ENCODE measurements at places on chromosomes 3 and 15. TPM values are rescaled to one million over a fixed set of nuclear protein-coding genes. Genes with fewer than 3 reads are reported as not detected.
A peak's percentile ranks its signal among the peaks of the same experiment; 100 is the strongest.

DNA sequence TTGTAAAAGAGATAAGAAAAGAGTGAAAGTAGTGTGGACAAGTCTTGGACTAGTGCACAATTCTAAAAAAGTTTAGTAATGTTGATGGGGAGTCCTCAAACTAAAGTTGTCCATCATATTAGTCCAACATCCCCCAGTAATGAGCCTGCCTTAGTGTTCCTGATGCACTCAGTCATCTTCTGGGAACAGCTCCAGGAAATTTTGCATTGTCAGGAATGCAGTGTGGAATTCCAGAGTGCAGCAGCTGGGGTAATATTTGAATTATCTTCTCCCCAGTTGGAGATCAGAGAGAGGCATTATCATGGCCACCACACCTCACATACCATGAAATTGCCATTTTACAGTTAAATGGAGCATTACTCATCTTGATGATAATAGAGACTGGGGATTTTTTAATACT, 528.8 kb upstream of the NAALADL2 start:
- DNase-seq, result no peak

GRCh38 chr3:124044956-124045355, 53.0 kb upstream of the ROPN1 start:
- no peak for DNase-seq

GRCh38 chr3:56989169-56989976, 71.1 kb upstream of the SPATA12 start:
- no peak for DNase-seq

- no peak for DNase-seq
Observed at GRCh38 chr3:139248593-139249255, 95.1 kb upstream of the MRPS22 start.

DNA sequence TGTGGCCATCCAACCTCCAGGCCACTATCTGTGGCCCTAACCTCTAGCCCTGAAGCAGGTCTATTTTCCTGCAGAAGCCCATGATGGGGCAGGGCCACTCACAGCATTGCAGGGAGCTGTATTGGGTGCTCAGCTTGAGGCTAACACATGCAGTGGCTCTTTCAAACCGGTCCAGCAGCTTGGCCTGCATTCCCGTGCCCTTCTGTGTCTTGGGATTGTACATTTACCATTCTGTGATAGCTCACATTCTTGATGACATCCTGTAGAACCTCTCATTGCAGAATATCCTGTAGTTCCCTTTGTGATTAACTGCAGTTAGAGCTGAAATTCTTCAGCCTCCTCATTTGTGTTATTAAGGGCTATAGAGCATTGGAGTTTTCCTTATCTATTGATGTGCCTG, 60.8 kb upstream of the ANKRD34C start:
- DNase-seq, result no peak

GRCh38 chr3:15495461-15496340, 25.8 kb downstream of the COLQ start:
- no peak for DNase-seq

DNA sequence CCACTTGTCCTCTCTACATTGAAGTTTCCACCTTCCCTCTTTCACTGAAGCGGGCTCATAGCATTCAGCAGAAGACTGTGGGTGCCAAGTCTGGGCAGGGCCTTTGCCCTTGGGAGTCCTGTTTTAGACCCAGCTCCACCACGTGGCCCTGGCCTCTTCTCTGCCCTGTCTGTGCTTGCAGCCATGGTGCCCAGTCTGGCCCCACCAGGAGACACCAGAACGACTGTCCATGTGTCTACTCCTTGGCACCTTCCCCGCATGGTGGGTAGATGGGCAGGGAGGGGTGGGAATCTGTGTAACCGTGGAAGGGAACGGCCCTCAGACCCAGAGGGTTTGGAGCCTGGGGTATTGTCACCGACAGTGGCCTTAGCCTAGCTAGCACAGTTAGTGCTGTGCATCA, 17.9 kb upstream of the EMC3 start:
- DNase-seq, result no peak

- DNase-seq, result no peak
Observed at GRCh38 chr3:11459186-11459824, 184.4 kb downstream of the VGLL4 start.

DNA sequence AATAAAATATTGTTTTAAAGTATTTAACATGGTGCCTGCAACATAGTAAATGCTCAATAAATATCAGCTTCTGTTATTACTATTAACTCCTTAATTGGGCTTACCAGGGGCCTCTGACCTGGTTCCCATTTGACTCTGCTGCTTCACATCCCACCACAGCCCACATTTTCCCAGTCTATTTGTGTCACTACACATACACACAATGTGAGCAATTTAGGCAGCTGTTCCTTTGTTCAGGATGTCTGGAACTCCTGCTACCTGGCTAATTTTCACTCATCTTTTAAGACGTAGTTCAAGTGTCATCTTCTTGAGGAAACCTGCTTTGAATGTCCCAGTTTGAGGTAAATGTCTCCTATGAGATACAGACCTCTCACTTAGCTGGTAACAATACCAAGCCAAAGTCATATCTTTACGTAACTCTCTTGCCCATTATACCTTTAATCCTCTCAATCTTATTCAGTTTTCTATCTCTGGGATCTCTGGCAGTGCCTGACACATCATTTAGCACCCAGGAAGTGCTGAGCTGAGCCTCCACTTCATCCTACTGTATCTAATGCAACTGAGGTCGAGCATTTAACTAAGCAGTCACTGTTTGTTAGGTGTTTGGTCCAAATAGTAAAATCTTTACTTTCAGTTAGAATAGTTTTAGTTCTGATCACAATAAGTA, 4.4 kb downstream of the TGFBR2 start:
- DNase-seq, result no peak

DNA sequence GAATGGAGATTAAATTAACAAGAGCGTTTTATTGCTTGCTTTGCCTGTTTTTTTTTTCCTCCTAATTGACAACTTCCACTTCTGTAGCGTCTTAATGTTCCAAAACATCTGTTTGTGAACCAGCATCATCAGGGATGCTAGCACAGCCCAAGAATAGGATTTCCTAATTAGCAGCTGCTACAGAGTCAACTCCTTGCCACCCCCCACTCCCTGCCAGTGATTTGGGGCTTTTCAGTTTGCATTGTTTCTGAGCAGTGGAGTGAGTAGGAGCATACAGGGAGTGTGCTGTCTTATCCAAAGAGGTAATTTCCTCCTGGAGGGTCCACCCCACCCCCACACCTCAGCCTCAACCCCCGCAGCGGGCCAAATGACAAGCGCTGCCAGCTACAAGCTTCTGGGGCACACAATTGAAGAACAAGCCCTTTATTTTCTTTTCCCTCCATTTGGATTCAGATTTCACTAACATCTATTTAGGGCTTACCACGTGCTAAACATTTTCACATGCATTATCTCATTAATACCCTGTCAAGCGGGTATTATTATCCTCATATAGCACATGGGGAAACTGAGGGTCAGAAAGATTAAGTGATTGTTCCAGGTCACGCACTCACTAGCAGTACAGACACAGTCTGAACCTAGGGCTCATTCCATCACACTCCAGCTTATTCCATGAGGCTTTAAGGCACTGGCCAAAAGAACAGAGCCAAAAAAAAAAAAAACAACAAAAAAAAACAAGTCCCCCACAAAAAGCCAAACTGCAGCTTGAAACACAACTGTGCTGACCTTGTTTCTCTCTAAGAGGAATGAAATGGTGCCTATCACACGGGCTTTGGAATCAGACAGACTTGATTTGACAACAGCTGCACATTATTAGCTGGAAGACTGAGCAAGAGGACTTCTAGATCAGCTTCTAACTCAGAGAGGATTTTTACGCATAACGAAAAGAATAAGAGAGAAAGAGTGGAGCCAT, 16.4 kb downstream of the HEG1 start:
- DNase-seq, result no peak

DNA sequence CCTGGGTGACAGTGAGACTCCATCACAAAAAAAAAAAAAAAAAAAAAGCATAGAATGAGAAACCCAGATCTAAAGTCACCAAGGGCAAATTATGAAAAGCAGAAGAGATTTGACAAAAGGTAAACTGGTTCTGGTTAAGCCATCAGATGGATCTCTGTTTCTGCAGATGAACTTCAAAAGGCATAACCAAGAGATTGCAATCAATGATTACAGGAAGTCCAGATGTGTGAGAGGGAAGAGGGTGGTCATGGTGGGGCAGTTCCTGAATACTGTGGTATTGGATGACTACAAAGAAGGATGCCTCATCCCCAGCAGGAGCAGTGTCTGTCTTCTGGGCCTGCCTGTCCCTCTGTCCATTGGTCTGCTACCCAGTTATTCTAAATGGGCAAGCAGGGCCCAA, 3.8 kb downstream of the P4HTM start:
- no peak for DNase-seq

GRCh38 chr15:44726568-44727484, 9.5 kb upstream of the TRIM69 start:
- peak; percentile 95 for DNase-seq

DNA sequence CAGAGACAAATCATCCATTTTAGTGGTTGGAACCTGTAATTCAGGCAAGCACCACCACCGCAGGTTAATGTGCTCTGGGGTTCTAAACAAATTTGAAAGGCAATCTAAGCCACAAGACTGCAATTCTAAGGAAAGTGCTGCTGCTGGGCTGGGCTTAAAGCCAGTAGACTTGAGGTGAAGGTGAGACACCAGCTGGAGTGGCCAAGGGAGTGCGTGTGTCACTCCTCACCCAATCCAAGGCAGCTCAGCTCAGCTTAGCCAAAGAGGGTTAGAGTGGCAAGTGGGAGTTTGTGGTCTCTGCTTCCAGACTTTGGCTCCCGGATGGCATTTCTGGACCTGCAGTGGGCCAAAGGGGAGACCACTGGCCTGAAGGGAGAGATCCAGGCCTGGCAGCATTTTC, 1655.6 kb downstream of the SI start:
- no peak for DNase-seq

DNA sequence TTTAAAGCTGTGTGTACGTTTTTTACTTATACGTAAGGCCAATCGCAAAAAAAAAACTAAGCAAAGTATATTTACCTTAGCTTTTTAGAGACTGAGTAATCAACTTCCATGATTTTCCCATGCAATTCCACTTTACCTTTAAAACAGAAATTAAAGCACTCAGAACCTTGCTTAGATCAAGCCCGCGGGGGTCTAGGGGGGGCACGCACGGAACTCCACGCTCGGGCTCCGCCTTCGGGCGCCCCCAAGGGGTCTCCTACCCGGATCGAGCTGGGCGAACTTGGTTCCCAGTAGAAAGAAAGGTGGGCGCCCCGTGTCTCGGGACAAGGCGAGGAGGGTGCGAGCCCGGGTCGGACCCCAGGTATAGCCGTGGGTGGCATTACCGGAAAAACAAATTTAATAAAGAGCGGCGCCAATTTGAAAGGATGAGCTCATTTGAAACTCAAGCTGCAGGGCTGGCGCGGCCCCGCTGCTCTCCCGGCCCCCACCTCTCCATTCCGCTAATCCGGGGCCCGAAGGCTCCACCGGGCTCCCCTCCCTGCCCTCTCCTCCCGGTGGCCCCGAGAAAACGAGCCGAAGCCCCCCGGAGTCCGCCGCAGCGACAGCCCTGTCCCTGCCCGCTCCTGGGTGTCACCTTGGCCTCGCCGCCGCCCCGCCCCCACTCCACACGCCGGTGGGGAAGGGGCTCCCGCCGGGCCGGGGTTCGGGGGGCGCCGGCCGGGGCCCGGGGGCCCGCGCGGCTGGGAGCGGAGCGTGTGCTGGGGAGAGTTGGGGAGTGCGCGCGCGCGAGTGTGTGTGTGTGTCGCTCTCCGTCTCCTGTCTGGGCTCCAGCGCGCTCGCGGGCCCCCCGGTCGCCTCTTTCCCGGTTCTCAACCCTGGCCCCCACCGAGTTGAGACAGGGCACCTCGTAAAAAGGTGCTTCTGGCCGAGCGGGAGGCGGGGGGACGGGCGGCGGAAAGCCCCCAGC, 1.5 kb downstream of the IGF2BP2 start:
- DNase-seq, result no peak

DNA sequence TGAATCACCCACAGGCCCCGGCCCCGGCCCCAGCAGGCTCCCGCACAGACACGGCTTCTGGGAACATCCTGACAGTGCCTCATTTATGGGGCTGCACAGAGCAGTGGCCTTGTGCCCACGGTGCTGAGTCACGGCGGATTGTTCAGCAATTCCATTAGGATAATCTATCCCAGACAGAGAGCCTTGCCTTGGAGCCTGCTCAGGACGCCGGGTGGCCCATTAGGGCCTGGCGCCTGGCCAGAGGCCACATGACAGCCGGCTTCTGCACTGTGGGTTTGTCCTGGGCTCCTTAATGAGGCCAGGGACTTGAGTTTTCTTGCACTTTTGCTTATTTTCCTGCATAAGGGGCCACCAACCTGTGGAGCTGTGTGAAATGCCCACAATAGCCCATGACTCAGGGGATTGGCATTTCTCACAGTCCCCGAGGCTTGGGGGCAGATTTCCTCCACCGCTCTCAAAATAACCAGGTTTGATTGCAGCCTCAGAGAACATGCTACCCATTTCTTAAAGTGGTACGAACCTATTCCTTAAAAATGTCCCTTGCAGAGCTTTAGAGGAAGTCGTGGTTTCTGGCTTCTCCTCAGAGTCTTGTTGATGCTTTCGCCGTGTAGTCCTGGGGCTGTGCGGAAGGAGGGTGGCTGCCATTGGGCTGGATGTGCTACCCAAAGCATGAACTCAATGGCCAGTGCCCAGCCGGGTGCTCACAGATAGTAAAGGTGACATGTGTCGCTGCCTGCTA, 19.0 kb downstream of the SYNM start:
- no peak for DNase-seq

DNA sequence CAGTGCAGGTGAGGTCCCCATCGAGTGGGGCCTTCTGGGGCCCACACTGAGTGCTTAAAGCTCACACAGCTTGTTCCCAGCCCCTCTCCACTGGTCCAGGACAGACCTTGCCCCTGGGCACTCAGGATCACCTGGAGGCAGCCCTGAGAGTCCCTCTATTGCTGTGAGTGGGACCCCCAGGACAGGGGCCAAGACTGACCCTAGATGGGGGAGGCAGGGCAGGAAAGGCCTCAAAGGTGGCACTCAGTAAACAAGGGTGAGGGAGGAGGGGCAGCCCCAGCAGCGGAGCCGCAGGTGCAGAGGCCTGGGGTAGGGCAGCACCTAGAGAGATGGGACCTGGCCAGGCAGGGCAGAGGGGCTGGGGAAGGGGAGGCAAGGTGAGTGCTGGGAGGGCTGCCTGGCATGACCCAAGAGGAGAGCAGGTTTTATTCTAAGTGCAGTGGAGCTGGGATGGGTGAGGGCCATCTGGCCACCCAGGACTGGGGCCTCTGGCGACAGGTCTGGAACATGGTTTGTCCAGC, 27.9 kb downstream of the CFAP100 start:
- no peak for DNase-seq

- no peak for DNase-seq
Observed at GRCh38 chr15:55327387-55327786, 8.4 kb downstream of the PIGB start.

DNA sequence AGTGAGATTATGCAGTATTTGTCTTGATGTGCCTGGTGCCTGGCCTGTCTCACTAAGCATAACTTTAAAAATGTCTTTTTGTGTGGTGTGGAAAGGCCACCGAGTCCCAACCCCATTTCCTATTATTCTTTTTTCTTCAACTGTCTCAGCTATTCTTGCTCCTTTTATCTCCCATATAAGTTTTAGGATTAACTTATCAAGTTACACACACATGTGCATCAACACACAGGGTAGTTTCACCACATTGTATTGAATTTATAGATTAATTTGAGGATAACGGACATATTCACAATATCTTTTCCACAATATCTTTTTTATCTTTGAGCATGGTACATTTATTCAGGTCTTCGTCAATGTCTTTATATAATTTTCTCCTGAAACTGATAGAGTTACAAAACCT, 127.6 kb downstream of the RYR3 start:
- no peak for DNase-seq

SERPINI1 gene
- 12.9 TPM for total RNA-seq

MASP1 gene
- total RNA-seq, result not detected

GOLGA6B gene
- total RNA-seq, result not detected

P2RY1 gene
- not detected for total RNA-seq

SLC2A2 gene
- not detected for total RNA-seq

CYFIP1 gene
- 1.3 TPM for total RNA-seq

SLITRK3 gene
- not detected for total RNA-seq

IGSF11 gene
- total RNA-seq, result not detected

ATP13A5 gene
- not detected for total RNA-seq
